Left ventricle myocardium superior (tissue), 1 donor: ENCODE measurements at places on chromosomes 12 and 14. TPM values are rescaled to one million over a fixed set of nuclear protein-coding genes. Genes with fewer than 3 reads are reported as not detected.

The IGFBP6 gene
- 45.5 TPM for total RNA-seq

The RAB15 gene
- total RNA-seq = 9.0 TPM

The TRIM9 gene
- 0.42 TPM for total RNA-seq

The ASPG gene
- 28.2 TPM for total RNA-seq

The SERPINA5 gene
- 4.0 TPM for total RNA-seq

The PDZRN4 gene
- total RNA-seq = 0.22 TPM

The ZC2HC1C gene
- total RNA-seq = 14.0 TPM

DNA sequence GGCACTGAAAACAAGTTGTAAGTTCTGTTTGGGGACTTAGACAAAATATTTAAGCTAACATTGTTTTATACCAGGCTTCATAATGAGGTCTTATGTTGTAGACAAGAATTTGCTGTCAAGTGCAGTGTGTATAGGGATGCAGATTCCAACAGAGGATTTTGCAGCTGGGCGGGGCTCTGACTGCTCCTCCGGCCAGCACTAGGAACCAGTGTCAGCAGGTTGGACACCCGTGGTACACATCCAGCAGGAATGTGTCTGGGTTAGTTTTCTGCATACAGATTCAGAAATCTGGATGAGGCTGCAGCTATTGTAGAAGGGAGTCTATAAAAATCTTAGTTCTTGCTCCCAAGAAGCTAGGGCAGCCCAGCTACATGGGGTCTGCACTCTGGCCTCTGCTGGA, 194.3 kb upstream of the RBM19 start:
- no peak for DNase-seq

GRCh38 chr12:57759360-57759980, 4.6 kb downstream of the MARCHF9 start:
- DNase-seq = no peak

DNA sequence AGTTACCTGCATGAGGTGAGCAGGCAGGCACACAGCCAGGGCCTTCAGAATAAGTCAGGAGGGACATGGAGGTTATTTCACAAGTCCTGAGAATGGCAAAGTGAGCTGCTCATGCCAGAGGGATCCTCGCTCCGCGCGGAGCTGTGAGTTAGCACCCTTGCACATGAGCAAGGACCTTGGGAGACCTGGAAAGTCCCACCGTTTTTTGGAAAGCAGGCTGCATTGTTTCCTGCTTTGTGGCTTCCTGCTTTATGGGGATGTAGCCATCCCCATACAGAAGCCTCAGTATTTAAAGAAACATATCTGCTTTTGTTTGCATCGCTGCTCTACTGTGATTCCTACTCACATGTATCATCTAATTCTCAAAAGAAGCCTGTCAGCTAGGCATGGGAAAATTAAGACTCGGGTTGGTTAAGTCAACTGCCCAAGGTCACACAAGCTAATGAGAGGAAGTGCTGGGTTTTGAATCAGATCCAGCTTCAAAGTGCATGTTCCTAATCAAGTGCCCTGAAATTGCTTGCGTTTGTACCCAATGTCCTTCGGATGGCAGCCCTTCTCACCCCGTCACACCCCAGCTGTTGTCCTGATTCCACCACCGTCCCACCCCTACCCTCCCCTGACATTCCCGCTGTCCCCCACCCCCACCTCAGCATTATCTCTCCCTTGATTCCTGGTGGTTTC, 106.2 kb downstream of the CRACR2A start:
- no peak for DNase-seq

DNA sequence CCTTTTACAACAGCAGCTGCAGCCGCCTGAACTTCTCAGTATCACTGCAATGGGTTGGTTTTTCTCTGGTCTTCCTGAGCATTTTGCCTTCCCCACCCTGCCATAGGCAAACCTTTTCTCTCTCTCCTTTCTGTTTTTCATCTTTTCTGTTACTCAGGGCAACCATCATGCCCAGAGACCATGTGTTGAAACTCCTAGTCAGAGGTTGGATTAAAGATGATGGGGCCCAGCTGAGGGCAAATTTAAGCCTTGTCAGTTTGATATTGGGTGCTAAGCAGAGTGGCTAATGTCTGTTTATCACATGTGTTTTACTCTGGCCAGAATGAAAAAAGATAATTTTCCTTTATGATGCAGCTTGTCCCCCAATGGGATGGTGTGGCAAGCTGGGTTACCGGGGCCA, 107.9 kb upstream of the PMCH start:
- DNase-seq = no peak

DNA sequence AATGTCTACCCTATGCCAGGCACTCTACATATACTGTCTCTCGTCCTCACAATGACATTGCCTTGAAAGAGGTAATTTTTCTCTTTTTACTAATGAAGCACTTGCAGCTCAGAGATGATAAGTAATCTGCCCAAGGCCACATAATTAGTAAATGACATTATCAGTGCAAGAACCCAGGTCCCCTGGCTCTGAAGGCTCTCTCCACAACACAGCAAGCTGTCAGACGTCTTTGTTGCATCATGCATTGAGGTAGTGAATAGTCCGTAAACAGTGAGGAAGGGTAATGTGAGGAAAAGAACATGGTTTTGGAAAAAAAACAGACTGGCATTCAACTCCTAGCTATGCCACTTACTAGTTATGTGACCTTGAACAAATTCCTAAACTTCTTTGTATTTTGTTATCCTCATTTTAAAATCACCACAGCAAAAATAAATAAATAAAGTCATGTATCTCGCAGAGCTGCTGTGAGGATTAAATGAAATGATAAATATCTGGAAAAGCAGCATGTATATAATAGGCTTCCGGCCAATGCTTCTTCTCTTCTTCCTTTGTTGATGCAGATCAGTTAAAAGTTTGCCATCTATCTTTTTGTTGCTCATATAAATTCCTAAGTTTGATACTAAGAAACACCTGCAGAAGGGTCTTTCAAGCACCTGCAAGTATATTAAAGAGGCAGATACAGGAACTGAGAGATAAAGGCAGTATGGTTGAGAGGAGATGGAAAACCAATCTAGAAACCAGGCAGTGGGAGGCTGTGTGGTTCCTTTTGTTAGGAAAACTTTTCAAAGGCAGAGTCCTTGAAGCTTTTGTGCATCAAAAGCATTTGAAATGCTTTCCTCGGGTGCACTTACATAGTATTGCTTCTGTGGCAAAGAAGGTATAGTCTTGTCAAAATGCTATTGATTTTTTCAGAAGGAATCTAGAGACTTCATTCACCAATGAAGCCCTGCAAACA, 82.8 kb downstream of the BTG1 start:
- DNase-seq = no peak

GRCh38 chr12:38898001-38898684, 7.2 kb downstream of the CPNE8 start:
- DNase-seq = no peak

GRCh38 chr14:72700338-72701236, 193.3 kb downstream of the DPF3 start:
- DNase-seq = no peak

GRCh38 chr12:57844709-57845477, 1.6 kb downstream of the CTDSP2 start:
- peak; percentile 77 for DNase-seq

DNA sequence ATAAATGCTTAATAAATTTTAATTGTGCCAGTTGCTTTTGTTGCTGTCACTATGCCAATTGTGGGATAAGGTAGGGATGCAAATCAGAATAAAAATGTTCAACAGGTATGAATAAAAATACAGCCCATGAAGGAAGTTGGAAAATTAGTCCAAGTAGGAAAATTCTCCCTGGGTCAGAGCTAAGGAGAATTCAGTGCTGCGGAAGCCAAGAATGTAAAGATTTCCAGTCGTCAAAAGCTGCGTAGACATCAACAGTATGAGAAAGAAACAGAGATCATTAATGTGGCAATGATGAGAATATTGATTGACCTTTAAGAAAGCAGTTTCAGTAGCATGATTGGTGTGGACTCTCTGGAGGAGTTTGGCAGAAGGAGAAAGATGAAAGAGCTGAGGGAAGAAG, 87.9 kb downstream of the PLEKHA5 start:
- DNase-seq = no peak

DNA sequence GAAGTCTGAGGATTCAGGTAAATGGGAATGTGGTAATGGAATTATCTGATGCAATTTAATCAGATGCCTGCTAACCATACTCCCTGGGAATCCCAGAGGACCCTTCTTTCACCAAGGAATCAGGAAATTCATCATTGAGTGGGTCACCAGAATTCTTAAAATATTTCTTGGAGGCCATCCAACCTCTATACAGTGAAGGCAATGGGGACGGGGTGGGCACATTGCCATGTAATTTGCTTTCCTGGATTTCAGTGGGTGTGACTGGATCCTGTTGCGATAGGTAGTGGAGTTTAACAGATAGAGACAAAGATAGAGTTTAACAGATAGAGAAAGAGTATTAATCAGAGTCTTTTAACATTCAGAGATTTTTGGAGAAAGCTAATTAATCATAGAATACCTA, 394.4 kb downstream of the DAD1 start:
- no peak for DNase-seq

DNA sequence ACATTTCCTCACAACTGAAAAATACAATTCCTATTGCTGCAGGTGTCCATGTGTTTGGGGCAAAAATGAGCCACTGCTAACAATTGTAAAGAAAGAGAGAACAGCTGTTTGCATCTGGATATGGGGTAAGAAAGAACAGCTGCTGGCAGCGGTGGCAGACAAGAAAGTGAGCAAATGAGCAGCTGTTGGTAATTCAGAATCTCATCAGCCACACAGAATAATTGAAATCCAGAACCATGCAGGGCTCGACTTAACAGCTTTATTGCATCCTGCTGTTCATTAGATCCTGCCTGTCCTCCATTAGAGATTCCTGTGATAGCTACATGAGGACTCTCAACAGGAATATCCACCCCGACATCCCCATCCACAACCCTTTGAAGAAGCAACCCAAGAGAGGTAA, 62.5 kb upstream of the TSPAN8 start:
- peak; percentile 23 for DNase-seq

- DNase-seq = no peak
These were observed 5.3 kb upstream of the PGF start for GRCh38 chr14:74960736-74961135.

DNA sequence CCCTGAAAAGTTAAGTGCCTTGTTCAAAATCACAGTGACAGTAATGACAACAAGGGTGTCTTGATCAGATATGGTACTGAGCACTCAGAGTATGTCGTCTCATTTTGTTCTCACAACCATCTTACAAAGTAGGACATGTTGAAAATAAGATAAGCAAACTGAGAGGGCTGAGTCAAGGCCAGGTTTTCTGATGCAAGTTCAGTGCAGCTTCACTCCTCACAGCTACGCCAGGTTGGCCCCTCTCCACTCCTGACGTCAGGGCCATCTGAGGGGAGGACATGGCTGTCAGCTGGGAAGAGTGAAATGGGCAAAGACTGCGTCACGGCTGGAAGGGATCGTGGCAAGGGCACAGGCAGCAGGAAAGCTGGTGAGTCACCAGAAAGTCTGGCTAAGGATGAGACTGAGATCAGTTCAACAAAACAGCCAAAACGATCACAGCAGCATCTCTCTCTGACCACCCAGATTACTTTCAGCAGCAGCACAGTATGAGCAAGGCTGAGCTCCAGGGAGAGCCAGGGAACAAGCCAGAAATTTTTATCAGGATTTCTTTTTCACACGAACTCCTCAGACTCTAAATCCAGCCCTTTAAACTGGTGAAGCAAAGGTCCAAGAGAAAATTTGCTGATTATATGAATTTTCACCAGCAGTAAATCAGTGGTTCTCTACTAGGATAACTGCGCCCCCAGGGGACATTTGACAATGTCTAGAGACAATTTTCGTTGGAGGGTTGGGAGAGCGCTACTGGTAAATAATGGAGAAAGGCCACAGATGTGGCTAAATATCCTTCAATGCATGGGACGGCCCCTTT, 297.9 kb upstream of the AMIGO2 start:
- DNase-seq = peak; percentile 97

GRCh38 chr14:86430853-86431252, 900.9 kb downstream of the FLRT2 start:
- DNase-seq = no peak

DNA sequence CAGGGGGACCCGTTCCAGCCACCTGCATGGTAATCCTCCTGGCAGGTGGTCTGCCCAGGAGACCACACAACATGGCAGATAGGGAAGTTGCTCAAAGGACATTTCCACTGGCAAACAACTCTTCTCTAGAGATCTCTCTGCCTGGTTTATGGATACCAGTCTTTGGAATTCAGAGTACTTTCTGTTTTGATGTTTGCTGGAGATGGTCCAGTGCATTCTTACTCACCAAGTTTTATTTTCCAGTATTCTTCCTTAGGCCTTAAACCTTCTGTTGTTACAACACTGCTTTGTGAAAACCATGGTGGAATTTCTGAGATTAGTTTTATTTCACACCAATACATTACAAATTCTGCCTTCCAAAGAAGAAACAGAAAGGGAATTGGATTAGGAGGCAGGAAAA, 428.3 kb downstream of the FUT8 start:
- no peak for DNase-seq

GRCh38 chr12:94534774-94535509, 75.3 kb upstream of the CEP83 start:
- no peak for DNase-seq

DNA sequence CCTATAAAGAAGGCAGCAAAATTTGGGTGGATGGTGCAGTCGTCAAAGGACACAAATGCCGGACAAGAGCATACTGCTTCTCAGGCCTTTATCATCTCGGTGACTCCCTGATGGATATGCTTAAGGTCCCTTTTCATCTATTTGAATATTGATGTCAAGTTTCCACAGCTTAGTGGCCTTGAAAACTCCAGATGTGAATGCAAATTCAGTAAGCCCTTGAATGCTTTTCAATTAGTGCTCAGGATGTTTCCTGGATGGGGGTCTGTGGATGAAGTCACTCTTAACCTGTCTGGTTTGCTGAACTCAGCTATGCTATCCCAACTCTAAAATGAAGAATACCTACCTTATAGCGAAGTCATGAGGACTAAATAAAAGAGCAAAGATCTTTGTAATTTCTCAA, 10.7 kb downstream of the REM2 start:
- no peak for DNase-seq

DNA sequence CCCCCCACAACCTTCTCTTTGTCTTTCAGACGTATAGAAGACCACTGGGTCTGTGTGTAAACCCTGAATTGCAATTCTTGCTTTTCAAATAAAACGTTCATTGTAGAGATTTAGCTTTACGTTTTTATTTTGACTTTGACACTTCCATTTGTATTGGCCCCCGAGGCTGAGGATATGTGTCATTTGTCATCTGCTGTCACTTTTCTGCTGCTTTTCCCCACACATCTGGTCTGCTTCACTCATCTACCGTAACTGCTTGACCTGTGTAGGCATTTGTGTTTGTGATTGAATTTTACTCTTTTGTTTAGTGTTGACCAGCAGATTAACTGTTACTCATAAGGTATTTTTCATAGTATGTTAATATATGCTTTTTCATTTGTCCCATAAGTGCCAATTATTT, 157.2 kb upstream of the SYT10 start:
- no peak for DNase-seq

GRCh38 chr12:29662734-29663323, 120.9 kb downstream of the TMTC1 start:
- no peak for DNase-seq
